ENCODE measurements at places on chromosomes 3 and 15. TPM values are rescaled to one million over a fixed set of nuclear protein-coding genes. Genes with fewer than 3 reads are reported as not detected.

- DNase-seq = no peak
These were observed 181.4 kb downstream of the TLE3 start for GRCh38 chr15:69916169-69916785.

- DNase-seq = no peak
These were observed 103.2 kb upstream of the TJP1 start for GRCh38 chr15:29925227-29926082.

The PLSCR2 gene
- 0.61 TPM for total RNA-seq

The EFHB gene
- 0.90 TPM for total RNA-seq

The CCR1 gene
- 1.1 TPM for total RNA-seq

GRCh38 chr15:45921376-45921775, 286.5 kb downstream of the SQOR start:
- DNase-seq = no peak

The EDEM1 gene
- total RNA-seq = 177 TPM

- DNase-seq = no peak
These were observed 12.0 kb downstream of the PTH1R start for GRCh38 chr3:46889381-46890110.

- DNase-seq = peak; percentile 86
These were observed at the start of gene CMTM6 for GRCh38 chr3:32502118-32502945. CMTM6 (minus strand) TSS chr3:32502852; CDS start chr3:32502745, 107 bp downstream.

DNA sequence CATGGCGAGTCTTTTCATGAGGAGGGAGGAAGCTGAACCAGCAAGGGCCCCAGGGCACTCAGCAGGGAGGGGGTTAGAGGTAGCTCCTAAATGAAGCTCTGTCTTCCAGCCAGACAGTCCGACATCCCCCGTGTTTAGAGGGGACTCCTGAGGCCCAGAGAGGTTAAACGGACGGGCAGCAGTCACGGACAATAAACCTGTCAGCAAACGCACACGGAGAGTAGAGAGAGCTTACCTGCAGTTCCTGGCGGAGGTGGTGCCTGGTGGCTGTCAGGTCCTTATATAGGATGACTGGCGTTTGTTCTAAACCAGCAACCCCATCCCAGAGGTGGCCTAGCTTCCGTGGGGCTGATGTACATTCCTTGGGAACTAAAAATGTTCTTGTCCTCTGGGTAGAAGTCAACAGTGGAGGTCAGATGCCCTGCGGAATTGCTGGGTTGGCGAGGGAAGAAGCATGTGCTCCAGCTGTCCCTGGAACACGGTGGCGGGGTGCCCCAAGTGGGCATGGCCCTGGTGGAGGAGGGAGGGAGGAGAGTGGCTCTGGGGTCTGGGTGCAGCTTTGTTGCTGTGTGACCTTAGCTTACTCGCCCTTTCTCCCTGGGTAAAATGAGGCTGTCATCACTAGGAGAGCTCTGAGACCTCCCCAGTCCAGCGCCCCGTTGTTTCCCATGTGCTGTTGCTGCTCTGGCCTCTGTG, 2.1 kb downstream of the GHRL start:
- DNase-seq = no peak

The RARB gene
- not detected for total RNA-seq

DNA sequence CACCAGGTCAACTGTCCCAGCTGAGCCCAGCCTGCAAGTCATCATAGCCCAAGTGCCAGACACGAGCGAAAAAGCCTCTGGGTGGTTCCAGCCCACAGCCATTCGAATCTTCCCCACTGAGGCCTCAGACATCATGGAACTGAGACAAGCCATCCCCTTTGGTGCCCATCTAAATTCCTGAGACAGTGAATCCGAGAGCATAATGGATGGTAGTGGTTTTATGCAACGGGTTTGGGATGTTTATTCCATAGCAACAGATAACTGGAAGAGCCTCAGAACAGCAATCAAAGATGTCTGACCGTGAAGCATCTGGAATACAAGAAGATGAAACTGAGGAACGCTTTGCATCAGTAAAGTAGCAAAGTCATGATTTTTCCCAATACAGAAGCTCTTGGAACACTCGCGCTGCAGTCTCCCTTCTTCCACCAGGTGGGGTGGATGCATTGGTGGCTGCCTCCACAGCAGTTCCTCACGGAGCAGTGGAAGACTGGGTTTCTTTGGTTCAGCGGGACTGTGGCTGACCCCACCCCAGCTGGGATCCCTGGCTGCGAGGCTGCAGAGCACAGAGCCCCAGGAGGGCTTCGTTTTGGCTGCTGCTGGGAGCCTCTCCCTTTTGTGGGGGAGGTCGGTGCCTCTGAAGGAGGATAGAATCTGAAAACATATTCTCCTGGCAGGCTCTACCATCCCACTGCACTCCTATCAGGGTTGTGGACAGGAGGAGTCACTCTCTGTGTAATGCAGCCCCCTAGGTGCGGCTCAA, 26.4 kb upstream of the PDE8A start:
- DNase-seq = peak; percentile 61

The ZIC1 gene
- not detected for total RNA-seq

The PLA2G4B gene
- 24.3 TPM for total RNA-seq

The PRSS50 gene
- total RNA-seq = 0.10 TPM

- DNase-seq = peak; percentile 9
These were observed 15.2 kb downstream of the SSUH2 start for GRCh38 chr3:8629151-8630021.

DNA sequence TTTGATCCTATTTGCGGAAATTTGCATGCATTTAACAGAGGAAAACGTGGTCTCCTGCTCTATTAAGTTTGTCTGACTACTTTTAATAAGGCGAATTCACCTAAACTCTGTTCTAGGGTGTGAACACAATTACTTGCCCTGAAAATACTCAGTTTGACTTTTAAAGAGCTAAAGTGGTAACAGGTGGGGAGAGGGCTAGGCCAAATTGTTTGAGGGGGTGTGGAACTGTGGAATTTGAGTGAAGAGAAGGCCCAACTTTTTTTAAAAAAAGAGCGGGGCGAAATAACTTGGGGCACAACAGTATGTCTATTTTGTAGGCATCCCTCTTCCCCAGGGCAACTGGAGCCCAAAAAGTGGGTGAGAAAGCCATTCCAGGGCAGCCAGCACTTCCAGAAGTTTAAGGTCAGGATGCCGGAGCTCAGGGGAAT, 580 bp upstream of the FXR1 start:
- DNase-seq = no peak

DNA sequence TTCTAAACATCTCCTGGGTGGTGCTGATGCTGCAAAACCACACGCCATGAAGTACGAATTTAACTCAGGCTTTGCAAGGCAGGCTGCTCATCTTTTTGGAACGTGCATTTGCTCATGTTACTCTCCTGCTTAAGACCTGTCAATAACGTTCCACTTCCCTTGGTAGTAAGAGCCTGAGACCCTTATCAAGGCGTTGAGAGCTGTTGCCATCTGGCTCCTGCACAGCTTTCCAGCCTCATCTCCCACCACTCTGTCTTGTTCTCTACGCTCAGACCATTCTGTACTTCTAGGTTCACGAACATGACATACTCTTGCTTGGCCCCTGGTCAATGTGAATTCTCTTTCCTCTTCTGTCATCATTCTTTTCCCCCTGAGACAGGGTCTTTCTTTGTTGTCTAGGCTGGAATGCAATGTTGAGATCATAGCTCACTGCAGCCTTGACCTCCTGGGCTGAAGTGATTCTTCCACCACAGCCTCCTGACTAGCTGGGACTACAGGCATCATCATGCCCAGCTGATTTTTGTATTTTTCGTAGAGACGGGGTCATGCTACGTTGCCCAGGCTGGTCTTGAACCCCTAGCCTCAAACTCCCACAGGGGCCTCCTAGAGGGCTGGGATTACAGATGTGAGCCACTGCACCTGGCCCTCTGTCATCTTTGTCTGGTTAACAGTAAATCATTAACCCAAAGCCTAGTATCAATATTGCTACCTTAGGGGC, 202.8 kb downstream of the CADPS start:
- no peak for DNase-seq

The GLDN gene
- not detected for total RNA-seq
